ENCODE measurements at places on chromosomes 16 and 17. TPM values are rescaled to one million over a fixed set of nuclear protein-coding genes. Genes with fewer than 3 reads are reported as not detected.

DNA sequence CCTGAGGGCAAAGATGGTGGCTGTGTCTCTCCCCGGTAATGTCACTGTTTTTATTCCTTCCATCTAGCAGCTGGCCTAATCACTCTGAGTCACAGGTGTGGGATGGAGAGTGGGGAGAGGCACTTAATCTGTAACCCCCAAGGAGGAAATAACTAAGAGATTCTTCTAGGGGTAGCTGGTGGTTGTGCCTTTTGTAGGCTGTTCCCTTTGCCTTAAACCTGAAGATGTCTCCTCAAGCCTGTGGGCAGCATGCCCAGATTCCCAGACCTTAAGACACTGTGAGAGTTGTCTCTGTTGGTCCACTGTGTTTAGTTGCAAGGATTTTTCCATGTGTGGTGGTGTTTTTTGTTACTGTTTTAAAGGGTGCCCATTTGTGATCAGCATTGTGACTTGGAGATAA lies 5.5 kb upstream of the RAPGEFL1 start:
- H3K27me3 ChIP-seq, result no peaks in the 10 kb centered on the region
- H3K4me3 ChIP-seq, result no peak overlapping the region
- DNase-seq, result no peak
- peaks cover 38% of the 10 kb centered on the region for H3K36me3 ChIP-seq

DNA sequence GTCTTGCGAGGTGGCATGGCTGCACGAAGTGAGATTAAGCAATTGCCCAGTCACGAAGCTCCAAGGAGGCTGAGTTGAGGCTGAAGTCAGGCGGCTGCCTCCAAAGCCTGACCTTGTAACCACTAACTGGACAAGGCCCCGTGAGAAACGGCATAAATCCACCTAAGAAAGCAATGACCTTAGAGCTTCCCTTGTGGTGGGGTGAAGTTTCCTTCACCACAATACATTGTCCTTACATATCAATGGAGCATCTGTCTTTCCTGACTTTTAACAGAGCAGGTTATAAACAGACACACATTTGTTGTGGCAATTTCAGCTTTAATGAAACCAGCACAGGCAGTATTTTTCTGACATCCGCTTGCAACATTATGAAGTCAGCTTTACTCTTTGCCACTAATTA lies 2.5 kb upstream of the MED9 start:
- peaks cover 2% of the 10 kb centered on the region for H3K36me3 ChIP-seq
- no peak overlapping the region for H3K4me3 ChIP-seq
- H3K27ac ChIP-seq, result no peak overlapping the region
- H3K27me3 ChIP-seq, result peaks cover 33% of the 10 kb centered on the region
- DNase-seq, result no peak

- no peak for DNase-seq
- H3K4me1 ChIP-seq, result peaks cover 9% of the 10 kb centered on the region
- no peaks in the 10 kb centered on the region for H3K27me3 ChIP-seq
- H3K4me3 ChIP-seq, result no peak overlapping the region
- H3K27ac ChIP-seq, result peak overlapping the region; percentile 84
Measured at GRCh38 chr17:27207073-27207513, 86.8 kb upstream of the WSB1 start.

- H3K27me3 ChIP-seq, result no peaks in the 10 kb centered on the region
- H3K4me1 ChIP-seq, result peaks cover 70% of the 10 kb centered on the region
Measured at GRCh38 chr16:53895851-53896250, 191.9 kb downstream of the FTO start.

GRCh38 chr17:57553991-57554825 lies 190.9 kb downstream of the CCDC182 start:
- no peak overlapping the region for H3K27ac ChIP-seq
- peaks cover 28% of the 10 kb centered on the region for H3K4me1 ChIP-seq
- H3K27me3 ChIP-seq, result no peaks in the 10 kb centered on the region
- no peaks in the 10 kb centered on the region for H3K36me3 ChIP-seq
- no peak for DNase-seq
- H3K4me3 ChIP-seq, result no peak overlapping the region

DNA sequence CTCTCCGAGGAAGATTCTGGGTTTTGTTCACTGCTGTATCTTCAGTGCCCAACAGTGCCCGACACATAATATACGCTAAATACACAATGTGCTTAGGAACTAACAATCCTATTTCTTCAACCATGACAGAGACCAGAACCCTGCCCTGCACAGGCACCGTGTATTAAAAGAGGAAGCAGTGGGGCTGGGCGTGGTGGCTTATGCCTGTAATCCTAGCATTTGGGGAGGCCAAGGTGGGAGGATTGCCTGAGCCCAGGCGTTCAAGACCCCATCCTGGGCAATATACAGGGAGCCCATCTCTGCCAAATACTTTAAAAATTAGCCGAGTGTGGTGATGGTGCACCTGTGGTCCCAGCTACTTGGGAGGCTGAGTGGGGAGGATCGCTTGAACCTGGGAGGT lies 19.3 kb downstream of the ARL2BP start:
- H3K27ac ChIP-seq, result no peak overlapping the region
- DNase-seq, result peak; percentile 29
- H3K4me1 ChIP-seq, result peaks cover 11% of the 10 kb centered on the region
- H3K4me3 ChIP-seq, result no peak overlapping the region
- no peaks in the 10 kb centered on the region for H3K36me3 ChIP-seq

DNA sequence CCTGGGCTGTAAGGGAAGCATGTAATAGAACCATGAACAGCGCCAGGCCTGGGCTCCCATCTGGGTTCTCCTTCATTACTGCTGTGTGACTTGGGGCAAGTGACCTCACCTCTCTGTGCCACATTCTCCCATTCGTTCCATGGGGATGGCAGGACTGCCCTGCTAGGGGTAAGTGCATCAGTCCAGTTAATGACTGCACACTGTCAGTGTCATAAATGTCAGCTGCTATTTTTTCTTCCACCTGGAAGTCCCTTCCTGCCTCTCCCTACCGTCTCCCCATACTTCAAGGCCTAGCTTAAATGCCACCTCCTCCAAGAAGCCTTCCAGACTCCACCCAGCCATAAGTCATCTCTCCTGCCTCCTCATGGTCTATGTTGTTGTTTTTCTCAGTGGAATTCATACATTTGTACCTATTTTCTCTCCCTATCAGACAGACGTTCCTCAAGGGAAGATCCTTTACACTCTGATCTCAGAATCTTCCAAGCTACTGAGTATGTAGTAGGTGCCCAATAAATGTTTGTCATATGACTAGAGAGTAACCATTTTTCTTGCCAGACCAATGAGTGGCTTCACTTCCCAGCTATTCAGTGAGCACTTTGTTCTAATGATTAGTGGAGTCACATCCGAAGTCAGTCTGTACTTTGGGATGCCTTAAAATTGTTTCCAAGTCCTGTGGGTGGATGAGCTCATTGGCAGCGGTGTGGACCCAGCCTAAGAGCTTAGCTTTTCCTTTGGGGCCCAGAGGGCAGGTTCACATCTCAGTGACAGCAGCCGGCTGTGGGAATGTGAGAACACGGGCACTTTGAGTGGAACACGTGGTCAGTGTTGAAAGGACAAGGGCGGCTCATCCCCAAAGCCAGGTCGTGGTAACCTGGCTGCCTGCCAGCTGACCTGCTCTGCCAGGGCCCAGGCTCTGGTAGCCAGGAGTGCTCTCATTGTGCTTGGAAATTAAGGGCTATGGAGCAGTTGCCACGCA lies 147.5 kb upstream of the GSE1 start:
- peaks cover 27% of the 10 kb centered on the region for H3K4me1 ChIP-seq
- no peak overlapping the region for H3K27ac ChIP-seq
- H3K27me3 ChIP-seq, result peaks cover 4% of the 10 kb centered on the region

- DNase-seq, result no peak
- no peaks in the 10 kb centered on the region for H3K27me3 ChIP-seq
- H3K4me1 ChIP-seq, result peaks cover 32% of the 10 kb centered on the region
- H3K27ac ChIP-seq, result no peak overlapping the region
- no peaks in the 10 kb centered on the region for H3K36me3 ChIP-seq
- no peak overlapping the region for H3K4me3 ChIP-seq
Measured at GRCh38 chr16:64830653-64831052, 291.2 kb downstream of the CDH11 start.

- DNase-seq, result peak; percentile 92
- no peaks in the 10 kb centered on the region for H3K27me3 ChIP-seq
- no peaks in the 10 kb centered on the region for H3K36me3 ChIP-seq
- peaks cover 2% of the 10 kb centered on the region for H3K4me1 ChIP-seq
Measured at GRCh38 chr17:75834279-75834920, 9.8 kb downstream of the UNC13D start.

DNA sequence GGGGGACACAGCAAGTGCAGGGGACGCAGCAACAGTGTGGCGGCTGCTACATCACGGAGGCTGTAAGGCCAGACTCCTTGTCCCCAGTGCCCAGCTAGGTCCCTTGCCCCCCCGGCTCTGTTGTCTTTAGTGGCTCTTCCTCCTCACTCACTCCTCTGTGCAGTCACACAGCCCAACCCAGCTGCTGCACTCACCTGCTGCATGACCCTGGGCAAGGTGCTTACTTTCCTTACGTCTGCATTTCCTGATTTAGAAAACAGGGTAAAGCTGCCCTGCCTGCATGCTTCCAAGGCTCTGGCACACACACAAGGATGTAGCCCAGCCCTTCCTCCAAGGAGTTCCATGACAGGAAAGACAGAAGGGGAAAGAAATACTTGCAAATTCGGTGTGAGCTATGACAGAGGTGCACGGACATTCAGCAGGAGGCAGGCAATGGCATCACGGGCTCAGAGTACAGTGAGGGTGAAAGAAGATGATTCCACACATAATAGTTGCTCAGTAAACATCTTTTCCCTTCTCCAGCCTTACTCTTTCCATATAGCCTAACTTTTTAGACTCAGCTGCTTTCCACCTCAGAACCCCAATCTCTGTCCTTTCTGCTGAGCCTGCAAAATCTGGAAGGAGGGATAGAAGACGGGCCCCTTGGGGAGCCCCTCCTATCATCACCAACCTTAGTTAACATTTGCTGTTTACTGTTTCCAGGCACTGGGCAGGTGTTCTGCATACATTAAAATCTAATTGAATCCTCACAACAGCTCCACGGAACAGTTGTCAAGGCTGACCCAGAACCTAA lies 150.9 kb downstream of the MRM1 start:
- no peaks in the 10 kb centered on the region for H3K4me1 ChIP-seq
- H3K27ac ChIP-seq, result no peak overlapping the region
- H3K27me3 ChIP-seq, result peaks cover 64% of the 10 kb centered on the region
- no peak for DNase-seq

GRCh38 chr17:48144976-48145798 lies 37.6 kb downstream of the SNX11 start:
- no peak for DNase-seq
- peaks cover 2% of the 10 kb centered on the region for H3K4me1 ChIP-seq

GRCh38 chr16:79628988-79629387 lies 28.5 kb upstream of the MAF start:
- H3K4me3 ChIP-seq, result no peak overlapping the region
- H3K4me1 ChIP-seq, result peaks cover 15% of the 10 kb centered on the region
- no peak overlapping the region for H3K27ac ChIP-seq
- DNase-seq, result no peak

- H3K4me3 ChIP-seq, result no peak overlapping the region
- H3K4me1 ChIP-seq, result no peaks in the 10 kb centered on the region
Measured at GRCh38 chr16:23987443-23987842, 151.7 kb downstream of the PRKCB start.

DNA sequence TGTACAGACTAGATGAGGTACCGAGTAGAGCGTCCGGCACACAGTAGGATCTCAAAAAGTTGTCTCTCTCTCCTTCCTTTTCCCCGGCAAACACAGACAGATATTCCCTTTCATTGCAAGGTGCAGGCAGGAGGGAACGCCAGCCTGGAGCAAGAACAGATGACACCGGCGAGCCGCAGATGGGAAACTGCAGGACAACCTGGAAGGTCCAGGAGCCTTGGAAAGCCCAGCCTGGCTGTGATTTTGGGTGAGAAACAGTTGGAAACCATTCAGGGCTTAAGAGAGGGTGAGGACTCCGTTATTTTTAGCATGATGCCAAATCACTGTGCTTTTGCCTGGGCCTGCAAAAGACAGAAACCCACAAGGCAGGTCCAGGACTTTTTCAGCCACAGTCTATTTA lies 7.3 kb downstream of the CDH11 start:
- no peaks in the 10 kb centered on the region for H3K27me3 ChIP-seq
- peak overlapping the region; percentile 73 for H3K27ac ChIP-seq
- H3K36me3 ChIP-seq, result peaks cover 30% of the 10 kb centered on the region
- H3K4me3 ChIP-seq, result peak overlapping the region; percentile 15

GRCh38 chr16:57045694-57046381 lies 46.5 kb upstream of the CPNE2 start:
- H3K27ac ChIP-seq, result no peak overlapping the region
- peaks cover 4% of the 10 kb centered on the region for H3K36me3 ChIP-seq
- H3K27me3 ChIP-seq, result no peaks in the 10 kb centered on the region
- peaks cover 7% of the 10 kb centered on the region for H3K4me1 ChIP-seq
- DNase-seq, result no peak

DNA sequence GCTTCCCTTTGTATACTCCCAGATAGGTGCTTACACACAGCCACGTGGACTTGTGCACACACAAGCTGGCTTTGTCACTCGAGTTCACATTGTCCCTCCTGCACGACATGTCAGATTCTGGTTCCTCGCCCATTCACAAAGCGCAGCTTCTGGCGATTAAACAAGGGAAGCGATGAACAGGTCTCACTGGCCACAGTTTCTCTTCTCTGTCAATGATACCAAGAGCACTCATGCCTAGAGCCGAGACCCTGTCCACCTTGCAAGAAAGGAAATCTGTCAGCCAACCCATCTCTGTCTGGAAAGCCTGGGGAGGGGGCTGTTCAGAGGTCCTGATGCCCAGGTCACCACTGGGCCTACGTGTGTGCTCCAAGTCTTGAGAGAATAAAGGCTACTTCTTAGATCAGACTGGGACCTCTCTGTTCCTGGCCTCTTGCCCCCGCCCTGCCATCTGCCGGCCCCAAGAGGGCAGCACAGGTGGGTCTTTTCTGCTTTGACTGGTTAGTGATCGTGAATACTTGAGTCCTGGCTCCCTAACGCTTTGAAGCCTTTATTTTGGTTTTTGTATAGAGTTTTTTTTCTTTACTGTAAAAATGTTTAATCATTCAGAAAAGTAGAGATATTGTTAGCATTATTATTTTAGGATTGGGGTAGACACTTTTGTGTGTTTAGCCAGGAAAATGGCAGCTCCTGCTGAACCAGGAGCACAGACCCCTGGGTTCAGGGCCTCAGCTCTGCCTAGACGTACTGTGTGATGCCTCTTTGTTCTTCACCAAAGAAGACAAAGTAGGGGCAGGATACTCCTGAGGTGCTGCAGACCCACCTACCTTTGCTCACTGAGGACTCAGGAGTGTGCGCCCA lies 104.7 kb downstream of the MRM1 start:
- H3K27me3 ChIP-seq, result peaks cover 39% of the 10 kb centered on the region
- peak; percentile 34 for DNase-seq
- no peaks in the 10 kb centered on the region for H3K36me3 ChIP-seq
- H3K4me1 ChIP-seq, result peaks cover 4% of the 10 kb centered on the region
- no peak overlapping the region for H3K27ac ChIP-seq

The TNP2 gene
- not detected for total RNA-seq

The KRT17 gene
- total RNA-seq, result 183 TPM

The GCGR gene
- not detected for total RNA-seq

The SALL1 gene
- total RNA-seq, result 0.12 TPM

The SEZ6L2 gene
- 10.9 TPM for total RNA-seq

The TEKT1 gene
- not detected for total RNA-seq

The TRIM72 gene
- total RNA-seq, result not detected
